GDM1 (cell line): ENCODE measurements at places on chromosomes 3 and 15.

GRCh38 chr15:75143738-75144334, 57.8 kb upstream of the C15orf39 start:
- DNase-seq = no peak

GRCh38 chr3:12734960-12735359, 24.1 kb downstream of the TMEM40 start:
- DNase-seq = no peak

DNA sequence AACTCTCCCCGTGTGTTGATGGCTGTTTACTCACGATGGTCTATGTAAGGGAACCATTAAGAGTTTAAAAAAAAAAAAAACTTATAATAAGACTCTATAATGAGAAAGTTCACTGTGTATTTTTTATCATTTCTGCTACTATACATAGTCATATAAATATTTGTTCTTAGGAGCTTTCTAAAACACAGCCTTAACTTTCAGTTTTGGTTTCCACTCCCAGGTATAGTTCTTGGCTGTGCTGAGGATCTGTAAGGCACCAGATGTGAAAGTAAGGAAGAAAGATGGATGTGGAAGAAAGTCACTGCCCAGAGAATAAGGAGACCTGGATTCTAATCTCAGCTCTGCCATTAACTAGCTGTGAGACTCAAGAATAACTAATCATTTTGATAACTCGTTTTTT, 101.9 kb upstream of the THBS1 start:
- no peak for DNase-seq

DNA sequence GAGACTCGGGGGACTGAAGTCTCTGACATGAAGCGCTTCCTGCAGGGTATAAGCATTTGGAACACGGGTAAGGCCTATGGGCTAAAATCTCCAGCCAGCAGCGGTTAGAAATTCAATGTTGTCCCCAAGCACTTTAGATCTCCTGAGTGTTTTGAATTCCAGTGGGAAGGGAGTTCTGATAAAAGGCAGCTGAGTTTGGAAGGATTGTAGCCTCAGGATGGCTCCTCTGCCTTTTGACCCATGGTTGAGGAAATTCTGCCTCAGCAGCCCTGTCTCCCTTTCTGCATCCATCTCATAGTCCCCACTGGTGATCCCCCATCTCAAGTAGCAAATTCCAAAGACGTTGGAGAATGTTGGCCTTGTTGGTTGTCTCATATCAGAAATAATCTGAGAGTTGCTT, 24.2 kb upstream of the HACD2 start:
- no peak for DNase-seq

GRCh38 chr3:58899159-58899952, 150.5 kb downstream of the CFAP20DC start:
- peak; percentile 83 for DNase-seq

DNA sequence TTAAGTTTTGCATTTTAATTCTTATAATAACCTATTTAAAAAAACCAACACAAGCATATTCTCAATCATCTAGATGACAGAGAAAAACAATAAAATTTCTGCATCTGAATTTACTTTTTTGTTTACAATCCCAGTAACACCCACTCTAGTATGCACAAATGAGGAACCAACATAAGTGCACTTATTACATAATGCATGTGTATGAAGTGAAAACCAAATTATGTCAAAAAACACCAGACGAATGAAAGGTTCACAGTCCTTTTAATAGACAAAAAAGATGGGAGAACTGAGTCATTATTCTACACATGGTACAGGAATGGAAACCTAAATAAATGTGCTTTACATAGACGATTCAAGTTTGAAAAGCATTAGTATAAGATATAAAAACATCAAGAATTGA, 91.7 kb downstream of the NR1I2 start:
- no peak for DNase-seq

DNA sequence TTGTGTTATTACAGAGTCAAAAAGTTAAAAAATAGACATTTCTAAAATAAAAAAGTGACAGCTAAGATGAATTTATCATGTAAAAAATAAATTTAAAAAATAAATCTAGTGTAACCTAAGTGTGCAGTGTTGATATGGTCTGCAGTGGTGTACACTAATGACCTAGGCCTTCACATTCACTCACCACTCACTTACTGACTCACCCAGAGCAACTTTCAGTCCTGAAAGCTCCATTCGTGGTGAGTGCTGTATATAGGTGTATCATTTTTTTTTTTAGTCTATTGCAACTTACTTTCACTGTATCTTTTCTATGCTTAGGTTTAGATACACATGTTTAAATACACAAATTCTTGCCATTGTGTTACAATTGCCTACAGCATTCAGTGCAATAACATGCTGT, 459.4 kb upstream of the ROBO1 start:
- no peak for DNase-seq

DNA sequence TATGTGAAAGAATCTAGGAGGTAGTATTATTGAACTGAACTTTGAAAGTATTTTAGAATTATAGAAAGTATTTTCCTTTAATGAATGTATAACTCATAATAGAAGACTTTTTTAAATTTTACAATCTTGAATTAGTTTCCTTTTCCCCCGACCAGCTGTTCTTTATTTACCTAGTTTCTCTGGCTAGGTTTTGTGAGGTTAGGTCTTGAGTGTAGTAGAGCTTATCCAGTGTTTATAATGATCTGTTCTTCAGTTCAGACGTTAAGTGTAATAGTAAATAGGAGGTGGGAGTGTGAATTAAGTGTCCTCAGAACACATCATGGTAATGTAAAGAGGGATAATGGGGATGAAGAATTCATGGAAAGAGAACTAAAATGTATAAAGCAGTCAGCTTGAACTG, 93.8 kb downstream of the MYRIP start:
- DNase-seq = no peak

GRCh38 chr3:34859746-34860145, 779.6 kb upstream of the ARPP21 start:
- DNase-seq = no peak

DNA sequence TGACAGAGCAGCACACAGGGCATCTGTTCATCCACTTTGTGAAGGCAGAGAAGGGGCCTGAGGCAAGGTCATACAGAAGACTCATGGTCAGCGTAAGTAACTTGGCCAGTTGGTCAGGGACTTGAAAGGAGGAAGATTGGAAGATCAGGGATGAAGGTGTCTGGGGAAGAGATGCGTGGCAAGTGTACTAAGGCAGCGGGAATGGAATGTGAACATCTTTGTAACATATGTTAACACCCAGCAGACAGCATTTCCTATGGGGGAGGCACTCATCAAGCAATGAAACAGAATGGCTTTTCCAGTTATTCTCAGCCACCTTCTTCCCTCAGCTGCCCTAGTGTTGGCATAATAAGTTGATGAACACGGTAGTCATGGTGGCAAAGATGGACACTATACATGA, 7.8 kb upstream of the RFC4 start:
- DNase-seq = no peak

- no peak for DNase-seq
Measured at GRCh38 chr3:1439395-1439794, 346.6 kb downstream of the CNTN6 start.

DNA sequence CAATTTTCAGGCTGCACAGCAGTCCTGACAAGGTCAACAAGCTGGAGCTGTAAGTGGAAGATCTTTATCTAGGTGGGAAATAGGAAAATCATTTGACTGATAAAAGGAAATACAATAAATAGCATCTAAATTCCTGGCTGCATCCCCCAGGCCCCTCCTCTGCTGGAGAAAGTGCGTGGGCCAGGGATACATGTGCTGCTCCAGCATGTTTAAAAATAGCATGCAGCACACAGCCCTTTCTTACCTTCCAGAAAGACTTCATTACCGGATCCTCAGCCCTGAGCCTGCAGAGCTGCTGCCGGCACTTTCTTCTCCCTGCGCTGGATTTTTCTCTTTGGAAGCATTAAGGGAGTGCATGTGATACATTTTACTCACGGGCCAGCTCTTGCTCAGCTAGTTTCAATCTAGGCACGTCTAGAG, 77.3 kb downstream of the HMG20A start:
- no peak for DNase-seq

DNA sequence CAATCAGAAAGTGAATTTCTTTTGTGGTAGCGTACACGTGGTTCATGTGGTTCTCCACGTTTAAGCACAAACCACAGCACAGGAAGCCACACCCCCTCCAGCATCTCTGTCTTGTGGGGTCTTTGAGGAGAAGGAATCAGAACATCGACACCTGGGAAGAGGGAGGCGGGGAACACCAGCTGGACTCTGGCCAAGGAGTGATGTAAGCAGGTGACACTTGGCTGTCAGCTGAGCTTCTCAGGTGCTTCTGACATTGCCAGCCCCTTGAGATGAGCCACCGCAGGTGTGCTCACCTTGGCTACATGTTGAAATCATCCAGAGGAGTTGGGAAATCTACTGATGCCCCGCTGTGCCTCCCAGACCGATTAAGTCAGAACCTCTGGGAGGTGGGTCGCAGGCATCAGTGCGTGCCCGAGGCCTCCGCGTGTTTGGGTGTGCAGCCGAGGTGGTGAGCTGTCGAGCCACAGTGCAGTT, 85.0 kb downstream of the FAM81A start:
- no peak for DNase-seq

DNA sequence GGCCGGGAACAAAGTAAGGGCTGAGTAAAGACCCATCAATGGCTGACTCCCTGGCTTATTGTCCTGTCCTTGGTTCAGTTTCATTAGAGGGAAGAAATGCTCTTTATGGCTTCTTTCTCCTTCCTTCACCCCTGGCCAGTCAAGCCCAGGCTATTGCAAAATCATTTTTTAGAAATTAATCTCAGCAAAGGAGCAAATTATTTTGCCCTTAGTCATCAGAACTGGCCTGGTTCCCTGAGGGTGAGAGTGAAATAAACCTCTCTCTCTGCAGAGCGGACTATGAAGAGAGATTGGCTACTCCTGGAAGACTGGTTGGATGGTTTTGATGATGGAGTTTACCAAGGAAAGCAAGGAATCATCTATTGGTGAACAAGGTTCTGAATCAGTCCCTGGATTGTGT, 52.7 kb upstream of the OXTR start:
- no peak for DNase-seq

- DNase-seq = no peak
Measured at GRCh38 chr15:69522361-69522760, 69.7 kb downstream of the RPLP1 start.

GRCh38 chr3:142912402-142913172, 23.7 kb upstream of the PCOLCE2 start:
- no peak for DNase-seq

GRCh38 chr3:41202834-41203345, 3.6 kb downstream of the CTNNB1 start:
- DNase-seq = peak; percentile 25

DNA sequence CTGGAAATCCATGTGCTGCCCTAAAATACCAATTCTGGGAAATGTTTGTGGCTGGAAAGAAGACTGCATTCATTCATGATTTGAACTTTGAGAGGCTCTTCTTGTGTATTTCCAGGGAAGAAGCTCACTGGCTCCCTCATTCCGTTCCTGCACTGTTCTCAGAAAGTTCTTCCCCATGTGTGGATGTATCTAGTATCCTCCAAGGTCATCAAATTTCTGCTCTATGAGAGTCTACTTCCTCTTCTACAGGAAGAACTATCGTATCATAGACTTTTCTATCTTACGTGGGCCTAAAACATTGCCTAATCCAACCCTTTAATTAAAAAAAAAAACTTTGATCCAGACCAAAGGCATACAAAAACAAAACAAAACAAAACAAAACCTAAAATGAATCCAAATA, 2.9 kb downstream of the CCR3 start:
- no peak for DNase-seq

DNA sequence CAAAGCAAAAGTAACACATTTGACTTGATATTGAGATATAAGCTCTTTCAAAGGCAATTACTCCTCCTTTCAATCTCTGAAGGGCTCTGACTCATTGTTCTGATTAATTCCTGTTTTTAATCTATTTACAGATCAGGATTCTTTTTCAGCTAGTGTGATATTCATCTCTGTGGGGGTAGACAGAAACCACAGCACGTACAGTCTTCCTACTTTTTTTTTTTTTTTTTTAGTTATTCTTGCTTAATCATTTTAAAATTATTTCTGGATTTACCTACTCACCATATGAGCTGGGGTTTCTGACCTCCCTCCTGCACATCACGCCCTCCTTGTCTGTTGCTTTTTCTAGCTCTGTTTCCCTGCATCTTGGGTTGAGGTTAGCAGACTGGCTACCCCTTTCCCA, 1.4 kb downstream of the CNTN3 start:
- DNase-seq = no peak

DNA sequence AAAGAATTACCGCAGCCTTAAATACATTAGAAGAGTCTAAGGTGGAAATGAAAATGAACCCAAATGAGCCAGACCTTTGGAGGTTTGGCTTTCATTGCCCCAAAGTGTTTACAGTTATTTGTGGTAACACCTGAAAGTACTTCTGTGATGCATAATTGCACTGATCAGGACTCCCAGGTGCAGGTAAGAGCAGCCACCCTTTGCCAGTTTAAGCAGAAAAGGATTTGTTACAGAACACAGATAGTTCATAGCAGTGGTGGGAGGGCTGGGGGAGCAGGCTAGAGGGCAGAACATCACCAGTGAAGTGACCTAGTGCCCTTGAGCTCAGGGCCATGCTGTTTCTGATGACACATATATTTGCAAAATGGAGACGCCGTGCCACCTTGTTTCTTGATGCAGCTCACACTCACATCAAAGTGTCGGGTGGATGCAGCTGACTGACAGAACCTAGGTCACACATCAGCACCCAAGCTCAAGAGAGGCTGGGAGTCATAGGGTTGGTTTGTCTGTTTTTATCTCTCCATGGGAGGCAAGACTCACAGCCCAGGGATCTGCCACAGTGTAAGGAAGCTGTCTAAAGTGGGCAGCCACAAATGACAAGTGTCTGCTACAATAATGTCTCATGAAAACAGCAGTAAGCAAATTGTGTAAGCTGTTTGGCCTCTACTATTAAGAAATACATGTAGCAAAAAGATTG, 49.1 kb downstream of the NEK11 start:
- DNase-seq = no peak
